ENCODE measurements at places on chromosomes 12 and 14. TPM values are rescaled to one million over a fixed set of nuclear protein-coding genes. Genes with fewer than 3 reads are reported as not detected.

GRCh38 chr12:24404086-24404815, 454.8 kb upstream of the SOX5 start:
- no peak for DNase-seq

- DNase-seq: no peak
Measured at GRCh38 chr12:5168148-5168547, 124.5 kb downstream of the KCNA5 start.

DNA sequence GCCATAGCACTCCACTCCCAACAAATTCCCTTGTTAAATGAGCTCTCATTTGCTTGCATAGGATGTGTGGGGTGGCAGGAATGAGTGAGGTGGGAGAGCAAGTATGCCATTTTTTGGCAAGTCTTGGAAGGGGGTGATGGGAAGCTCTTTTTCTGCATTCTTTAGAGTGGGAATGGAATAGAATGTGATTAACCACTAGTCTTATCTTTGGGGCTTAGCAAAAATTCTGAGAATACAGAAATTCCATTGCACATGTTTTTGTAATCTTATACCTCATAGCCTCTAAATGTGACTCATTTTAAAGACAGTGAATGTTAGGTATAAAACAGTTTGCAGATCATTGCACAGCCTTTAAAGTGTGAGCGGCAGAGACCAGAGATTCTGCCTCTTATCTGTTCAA, 28.4 kb upstream of the NEDD1 start:
- no peak for DNase-seq

- DNase-seq: no peak
Measured at GRCh38 chr12:80512781-80513180, 68.7 kb downstream of the PTPRQ start.

DNA sequence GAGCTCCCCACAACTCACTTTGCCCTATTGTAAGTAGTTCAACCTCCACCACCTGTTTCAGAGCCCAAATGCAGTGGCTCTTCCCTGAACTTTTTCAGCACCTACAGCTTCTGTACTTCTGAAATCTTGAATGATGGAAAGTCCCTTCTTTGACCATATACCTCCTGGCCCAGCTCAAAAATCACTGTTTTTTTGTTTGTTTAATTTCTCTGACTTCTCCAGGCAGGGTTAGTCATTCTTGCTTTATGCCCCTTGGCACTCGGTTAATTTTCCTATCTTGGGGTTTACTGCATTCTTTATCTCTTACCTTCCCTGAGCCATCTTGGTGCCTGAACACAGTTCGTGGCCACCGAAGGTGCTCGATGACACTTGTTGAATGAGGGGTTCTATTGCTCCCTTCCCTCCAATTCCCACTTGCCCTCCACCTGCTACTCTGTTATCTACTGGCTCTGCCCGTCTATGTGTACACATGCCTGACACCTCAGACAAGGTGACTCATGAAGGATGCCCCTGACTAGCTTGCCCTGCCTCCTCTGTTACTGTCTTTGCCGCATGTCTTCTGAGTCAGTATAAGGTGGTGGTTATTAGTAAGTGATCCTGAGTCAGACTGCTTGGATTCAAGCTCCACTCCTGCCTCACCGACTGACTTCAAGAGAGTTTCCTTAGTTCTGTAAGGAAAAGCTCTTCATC, 4.4 kb downstream of the AMHR2 start:
- no peak for DNase-seq

DNA sequence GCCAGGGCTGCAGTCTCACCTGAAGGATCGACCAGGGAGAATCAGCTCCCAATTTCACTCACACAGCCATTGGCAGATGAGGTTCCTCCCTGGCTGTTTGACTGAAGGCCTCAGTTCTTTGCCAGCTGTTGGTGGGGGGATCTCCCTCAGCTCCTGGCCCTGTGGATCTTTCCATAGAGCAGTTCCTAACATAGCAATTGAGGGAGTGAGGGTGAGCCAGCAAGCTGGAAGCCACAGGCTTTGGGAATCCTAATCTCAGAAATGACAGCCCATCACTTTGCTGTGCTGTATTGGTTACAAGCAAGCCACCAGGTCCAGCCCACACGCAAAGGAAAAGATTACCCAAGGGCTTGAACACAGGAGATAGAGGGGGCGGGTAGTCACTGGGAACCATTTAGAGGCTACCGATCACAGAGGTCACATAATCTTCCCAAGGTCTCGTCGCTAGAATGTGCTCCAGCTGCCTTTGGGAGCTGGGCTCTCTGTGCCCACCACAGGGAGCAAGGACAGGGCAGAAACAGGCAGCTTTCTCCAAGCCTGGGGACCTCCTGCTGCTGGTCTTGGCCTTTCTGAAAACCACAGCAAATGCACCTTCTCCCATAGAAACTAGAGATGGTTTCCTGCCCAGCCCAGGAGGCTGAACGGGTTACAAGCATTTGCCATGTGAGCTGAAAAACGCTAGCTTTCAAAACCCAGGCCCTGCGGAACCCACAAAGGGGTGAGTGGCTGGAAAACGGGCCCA, 4.6 kb upstream of the OTUB2 start:
- no peak for DNase-seq

DNA sequence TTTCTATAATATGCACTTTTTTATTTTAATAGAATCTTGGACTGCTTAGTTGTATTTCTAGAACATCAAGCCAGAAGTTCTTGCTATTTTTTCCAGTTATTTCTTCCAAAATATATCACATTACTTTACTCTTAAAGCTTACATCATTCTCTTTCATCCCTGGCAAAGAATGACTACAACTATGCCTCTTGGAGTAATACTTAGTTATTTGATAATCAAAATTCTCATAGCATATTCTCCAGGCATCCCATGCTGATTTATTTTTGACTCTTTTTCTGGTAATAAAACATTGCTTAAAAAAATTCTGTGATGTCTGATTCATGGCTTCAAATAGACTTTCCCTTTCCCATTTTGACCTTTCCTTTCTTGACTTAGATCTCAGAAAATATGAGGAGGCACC, 118.7 kb upstream of the TSPAN8 start:
- DNase-seq: no peak

DNA sequence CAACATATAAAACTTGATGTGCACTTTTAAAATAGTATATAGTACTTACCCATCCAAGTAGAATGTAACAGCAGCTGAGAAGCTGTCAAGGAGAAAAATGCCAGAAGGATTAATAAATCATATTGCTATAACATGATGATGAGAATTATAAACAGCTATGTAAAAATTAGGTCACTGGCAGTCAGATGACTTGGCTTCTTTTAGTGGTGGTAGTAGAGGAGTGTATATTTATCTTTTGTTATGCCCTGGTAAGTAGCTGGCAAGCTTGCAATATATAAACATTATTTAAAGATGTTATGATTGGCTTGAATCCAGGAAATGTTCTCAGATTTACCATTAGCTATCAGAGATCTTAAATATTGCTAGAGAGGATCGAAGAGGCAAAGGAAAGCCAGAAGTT, 471.0 kb upstream of the MGAT4C start:
- no peak for DNase-seq

DNA sequence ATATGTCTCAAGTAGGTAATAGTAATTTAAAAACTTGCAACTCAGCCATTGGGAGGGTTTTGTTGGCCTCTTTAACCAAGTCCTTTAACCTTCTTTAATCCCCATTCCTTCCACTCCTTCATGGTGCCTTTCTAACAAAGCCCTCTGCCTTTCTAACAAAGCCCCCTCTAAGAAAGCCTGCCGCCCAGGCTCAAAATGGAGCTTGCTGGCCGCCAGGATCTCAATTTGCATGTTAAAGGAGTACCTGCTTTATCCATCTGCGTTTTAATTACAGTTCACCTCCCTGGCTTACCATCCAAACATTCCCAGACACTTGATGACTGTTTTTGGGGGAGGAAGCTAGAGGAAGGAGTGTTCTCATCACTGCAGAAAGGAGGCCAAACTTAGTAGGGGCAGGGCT, 183.4 kb downstream of the PTPN11 start:
- no peak for DNase-seq

DNA sequence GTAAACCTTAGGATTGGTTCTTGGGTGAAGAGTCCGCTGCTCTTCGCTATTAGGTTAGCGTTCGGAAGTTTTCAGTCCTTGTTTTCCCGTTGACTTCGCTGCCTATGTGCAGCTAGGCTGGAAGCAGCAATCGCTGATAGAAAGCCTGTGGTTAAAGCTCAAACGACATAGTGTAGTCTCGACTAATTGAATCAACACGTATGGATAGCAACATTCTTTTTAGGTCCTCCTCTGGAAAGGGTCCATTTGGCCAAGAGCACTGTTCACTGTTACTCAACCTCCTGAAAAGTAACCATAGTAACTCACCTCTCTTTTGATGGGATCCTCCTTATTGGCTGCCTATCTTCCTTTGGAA, 355.5 kb downstream of the SNAPC1 start:
- DNase-seq: no peak

GRCh38 chr14:56998728-56999127, 188.4 kb upstream of the OTX2 start:
- no peak for DNase-seq

GRCh38 chr12:53414756-53415417, 8.8 kb upstream of the AMHR2 start:
- DNase-seq: no peak

GRCh38 chr14:28461389-28461788, 305.2 kb upstream of the FOXG1 start:
- DNase-seq: no peak

DNA sequence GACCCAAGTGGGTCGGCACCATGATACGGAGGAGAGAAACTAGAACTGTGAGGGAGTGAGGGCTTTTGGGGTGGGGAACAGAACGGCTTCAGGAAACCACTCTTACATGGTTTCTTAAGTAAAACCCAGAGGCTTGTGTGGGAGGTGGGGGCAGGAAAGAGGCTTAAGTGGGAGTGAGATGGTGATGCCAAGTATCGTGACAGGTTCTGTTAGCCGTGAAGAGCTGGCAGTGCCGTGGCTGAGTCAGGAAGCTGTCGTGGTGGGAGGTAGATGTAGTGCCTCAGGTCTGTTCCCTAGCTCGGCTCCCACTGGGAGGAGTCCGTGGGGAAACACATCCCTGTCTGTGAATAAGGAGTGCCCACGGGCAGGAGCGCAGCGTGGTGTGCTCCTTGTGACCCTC, 185.8 kb upstream of the FKBP4 start:
- DNase-seq: no peak

DNA sequence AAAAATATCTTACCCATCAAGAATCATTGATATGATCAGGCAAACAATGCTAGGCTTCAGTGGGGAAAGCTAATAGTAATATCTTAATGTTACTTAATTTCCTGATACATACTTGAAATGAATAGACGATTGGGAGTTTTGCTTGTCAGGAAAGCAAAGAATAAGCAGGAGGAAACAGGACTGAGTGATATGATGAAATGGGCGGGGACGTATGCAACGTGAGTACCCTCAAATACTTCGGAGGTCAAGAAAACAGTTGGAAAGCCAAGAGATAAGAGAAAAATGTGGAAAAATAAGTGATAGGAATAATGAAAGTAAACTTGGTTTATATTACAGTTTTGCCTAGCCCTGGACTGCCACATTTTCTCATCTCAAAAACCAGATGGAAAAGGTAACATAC, 49.2 kb downstream of the METTL25 start:
- no peak for DNase-seq

Gene EIF2S3B
- 1.1 TPM for total RNA-seq

Gene KRT74
- total RNA-seq: not detected

Gene LRTM2
- total RNA-seq: not detected

Gene BCL7A
- 15.5 TPM for total RNA-seq

Gene ASCL1
- not detected for total RNA-seq

Gene IL23A
- not detected for total RNA-seq
